ENCODE measurements at places on chromosomes 12 and 14.

- peak; percentile 75 for DNase-seq
Observed at GRCh38 chr14:77862154-77862786, 62.4 kb downstream of the ADCK1 start.

DNA sequence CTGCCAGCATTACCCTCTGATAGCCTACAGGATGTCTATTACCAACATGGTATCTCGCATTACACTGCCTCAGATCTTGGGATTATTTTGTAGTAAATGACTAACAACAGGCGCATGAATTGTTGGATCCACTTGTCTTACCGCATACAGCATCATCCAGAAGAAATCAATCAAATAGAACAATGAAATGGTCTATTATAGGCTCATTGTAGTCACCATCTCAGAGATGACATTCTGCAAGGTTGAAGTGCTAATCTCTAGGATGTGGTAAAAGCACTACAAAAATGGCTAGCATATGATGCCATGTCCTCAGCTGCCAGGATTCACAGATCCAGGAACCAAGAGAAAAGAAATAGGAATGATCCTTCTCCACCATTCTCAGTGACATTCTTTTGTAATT is 52.0 kb downstream of the WASHC3 start:
- no peak for DNase-seq

DNA sequence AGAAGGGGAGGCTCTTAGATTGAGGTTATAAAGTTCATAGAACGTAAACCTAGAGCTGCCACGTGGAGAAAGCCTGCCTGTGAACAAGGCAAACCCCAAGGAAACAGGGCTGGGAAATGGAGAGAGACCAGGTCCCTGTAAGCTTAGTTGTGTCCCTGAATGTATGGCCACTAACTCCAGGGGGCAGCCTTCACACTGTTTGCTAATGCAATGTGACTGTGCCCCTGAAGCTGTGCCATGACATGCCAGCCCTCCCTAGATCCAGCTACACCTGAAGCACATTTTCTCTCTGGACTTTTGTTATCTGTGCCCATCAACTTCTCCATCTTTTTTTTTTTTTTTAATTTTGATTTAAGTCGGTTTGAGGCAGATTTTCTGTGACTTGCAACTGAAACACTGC is 60.6 kb upstream of the TMCC3 start:
- DNase-seq: no peak

DNA sequence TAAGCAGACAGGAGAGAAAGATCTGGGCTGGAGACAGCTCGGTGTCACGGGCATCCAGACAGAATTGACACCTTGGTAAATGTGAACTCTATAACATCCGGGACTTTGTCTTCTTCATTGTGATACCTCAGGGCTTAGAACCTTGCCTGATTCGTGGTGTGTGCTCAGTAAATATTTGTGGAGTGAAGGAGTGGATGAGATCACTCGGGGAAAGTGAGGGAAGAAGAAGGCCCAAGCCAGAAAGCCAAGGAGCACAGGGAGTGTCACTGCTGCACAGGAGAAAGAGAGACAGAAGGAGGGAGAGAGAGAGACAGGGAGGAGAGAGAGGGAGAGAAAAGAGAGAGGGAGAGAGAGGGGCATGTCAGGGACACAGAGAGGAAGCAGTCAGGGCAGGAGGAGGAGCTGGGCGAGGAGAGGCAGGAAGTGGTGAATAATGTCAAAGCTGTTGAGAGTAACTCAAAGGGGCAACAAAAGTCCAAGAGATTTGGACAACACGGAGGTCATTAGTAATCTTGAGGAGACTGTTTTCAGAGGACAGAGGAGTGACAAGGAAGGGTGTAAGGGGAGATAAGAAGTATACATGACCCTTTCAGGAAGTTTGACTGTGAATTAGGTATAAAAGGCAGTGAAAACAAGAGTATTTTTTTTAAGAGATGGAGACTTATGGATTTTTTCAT is 141.6 kb upstream of the MAX start:
- DNase-seq: no peak

DNA sequence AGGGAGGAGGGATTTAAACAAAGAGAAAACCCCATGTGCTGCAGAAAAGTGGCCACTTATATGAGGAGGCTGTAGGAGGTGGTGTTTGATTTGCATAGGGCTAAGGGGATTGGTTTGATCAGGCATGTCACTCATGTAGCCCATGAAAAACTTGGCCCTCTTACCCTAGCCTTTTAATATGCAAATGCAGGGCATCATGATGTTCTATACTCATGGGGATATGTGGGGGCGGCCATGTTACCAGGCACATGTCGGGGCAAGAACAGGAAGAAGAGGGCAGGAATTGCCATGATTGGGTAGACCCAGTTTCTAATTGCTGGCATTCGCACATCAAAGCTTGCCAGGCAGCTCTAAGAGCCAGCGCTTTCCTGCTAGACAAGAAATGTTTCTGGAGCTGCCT is 28.8 kb downstream of the KLRK1 start:
- no peak for DNase-seq

DNA sequence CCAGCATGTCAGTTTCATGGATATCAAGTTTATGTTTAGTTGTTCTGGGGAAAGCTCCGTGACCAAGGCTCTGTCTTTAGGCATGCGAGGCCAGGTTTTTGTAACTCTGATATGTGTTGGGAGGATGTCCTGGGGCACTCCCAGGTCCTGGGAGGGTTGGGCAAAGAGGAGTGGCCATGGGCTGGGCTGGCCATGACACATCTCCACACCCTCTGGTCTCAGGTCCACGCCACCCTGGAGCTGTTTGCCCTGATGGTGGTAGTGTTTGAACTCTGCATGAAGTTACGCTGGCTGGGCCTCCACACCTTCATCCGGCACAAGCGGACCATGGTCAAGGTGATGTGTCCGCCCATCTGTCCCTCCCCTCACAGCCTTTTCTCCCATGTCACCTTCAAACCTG is 46.4 kb downstream of the TPCN1 start:
- no peak for DNase-seq

GRCh38 chr12:59890896-59891579 is 295.2 kb downstream of the SLC16A7 start:
- DNase-seq: no peak

DNA sequence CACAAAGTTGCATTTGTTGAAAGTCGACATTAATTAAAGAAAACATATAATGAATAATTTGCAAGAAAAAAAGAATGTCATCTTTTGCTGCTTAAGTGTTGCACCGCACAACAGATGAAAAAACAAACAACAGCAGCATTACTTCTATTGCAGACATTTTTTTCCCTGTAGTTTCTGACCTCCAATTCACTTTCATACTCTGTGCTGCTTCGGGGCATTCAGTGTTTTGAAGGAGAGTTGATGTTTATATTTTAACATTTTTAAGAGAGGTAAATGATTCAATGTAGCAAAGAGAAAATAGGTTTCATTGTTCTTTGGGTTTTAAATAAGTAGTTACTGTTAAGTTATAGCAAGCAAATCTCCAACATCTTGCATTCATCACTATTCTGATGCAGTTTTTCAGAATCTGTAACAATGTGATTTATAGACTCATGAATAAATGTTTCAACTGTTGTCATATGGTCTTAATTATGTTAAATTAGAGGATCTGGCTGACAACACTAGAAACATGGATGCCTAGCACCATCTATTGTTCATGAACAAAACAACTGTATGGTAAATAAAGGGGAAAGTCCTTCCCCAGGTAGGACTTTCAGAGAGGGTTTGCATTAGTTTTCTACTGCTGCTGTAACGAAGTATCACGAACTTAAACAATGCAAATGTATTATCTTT is 168.1 kb downstream of the BCAT1 start:
- peak; percentile 8 for DNase-seq

DNA sequence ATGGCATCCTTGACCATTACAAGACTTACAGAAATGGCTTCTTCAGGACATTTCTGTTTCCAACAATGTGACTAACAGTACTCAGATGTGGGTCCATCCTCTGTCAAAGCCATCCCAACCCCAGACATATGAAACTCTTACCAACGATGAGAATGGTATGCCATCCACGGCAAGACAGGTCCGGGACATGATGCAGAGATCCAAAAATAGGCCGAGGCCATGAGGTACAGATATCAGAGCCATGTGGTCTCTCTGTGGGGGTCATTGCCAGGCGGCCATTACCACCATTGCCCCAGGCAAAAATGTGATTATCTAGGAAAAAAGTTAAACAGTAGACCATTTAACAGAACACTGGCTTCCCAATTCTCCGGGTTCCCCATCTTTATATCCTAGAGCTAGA is 27.5 kb downstream of the ZC2HC1C start:
- DNase-seq: no peak

- DNase-seq: no peak
Observed at GRCh38 chr14:29163109-29163508, 396.5 kb downstream of the FOXG1 start.

DNA sequence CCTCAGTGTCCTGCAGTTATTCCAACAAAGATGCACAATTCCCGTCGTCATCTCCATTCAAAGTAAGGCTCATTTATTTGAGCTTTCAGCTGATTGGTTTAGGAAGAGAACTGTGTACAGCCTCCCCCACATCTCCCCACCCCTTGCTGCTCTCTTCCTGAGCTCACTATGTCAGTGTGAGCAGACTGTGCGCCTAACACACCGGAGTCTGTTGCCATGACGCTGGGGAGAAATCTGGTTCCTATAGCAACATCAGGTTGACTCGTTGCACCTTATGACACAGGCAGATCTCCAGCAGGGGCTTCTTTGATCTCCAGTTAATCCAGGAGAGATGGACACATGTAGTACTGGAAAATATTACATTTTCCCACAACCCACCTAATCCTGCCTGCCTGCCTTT is 319.4 kb downstream of the CACNA1C start:
- no peak for DNase-seq

- DNase-seq: no peak
Observed at GRCh38 chr12:5871741-5872140, 73.3 kb downstream of the ANO2 start.

GRCh38 chr14:96398921-96399320 is 7.0 kb downstream of the AK7 start:
- DNase-seq: no peak

- DNase-seq: no peak
Observed at GRCh38 chr14:100780246-100780645, 45.7 kb upstream of the MEG3 start.

DNA sequence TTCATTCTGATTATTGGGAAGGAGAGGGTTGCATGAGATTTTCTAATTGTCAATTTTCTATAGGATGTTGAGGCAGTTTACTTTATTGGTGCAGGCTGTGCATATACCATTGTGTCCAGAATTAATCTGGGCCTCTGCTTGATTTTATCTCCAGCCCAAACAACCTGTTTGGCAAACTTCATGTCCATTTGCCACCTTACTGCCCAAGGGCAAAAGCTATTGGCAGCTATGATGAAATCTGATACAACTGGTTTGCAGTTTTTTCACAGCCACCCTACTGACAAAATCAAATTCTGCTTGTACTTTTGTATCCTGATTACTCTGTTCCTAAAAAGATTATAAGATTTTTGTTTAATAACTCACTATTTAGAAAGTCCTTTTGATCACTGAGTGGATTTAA is 789.2 kb upstream of the FBXO33 start:
- DNase-seq: no peak

GRCh38 chr12:2586156-2587038 is 208.4 kb upstream of the FKBP4 start:
- peak; percentile 34 for DNase-seq

- DNase-seq: no peak
Observed at GRCh38 chr14:96693987-96694386, 103.2 kb upstream of the VRK1 start.

- no peak for DNase-seq
Observed at GRCh38 chr12:71061451-71061850, 96.3 kb downstream of the TSPAN8 start.

GRCh38 chr12:122244565-122245371 is 18.9 kb upstream of the DIABLO start:
- DNase-seq: no peak

GRCh38 chr14:61234215-61234916 is 46.8 kb downstream of the TMEM30B start:
- no peak for DNase-seq

DNA sequence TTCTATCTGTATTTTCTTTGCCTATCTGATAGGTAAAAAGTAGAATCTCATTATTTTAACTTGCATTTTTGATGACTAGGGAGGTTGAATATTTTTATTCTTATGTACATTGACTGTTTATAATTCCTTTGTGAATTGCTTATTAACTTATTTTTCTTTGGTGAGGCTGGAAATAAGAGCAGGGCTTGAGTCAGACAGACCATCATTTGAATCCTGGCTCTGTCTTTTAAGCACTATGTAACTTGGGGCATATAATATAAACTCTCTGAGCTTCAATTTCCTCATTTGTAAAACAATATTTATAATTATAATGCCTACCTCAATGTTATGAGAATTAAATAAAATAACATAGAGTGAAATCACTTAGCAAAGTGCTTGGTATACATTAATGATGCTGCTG is 108.9 kb downstream of the MSRB3 start:
- DNase-seq: no peak

Measured in AG08396 (cell line).